ENCODE measurements at places on chromosomes 13 and 19.

DNA sequence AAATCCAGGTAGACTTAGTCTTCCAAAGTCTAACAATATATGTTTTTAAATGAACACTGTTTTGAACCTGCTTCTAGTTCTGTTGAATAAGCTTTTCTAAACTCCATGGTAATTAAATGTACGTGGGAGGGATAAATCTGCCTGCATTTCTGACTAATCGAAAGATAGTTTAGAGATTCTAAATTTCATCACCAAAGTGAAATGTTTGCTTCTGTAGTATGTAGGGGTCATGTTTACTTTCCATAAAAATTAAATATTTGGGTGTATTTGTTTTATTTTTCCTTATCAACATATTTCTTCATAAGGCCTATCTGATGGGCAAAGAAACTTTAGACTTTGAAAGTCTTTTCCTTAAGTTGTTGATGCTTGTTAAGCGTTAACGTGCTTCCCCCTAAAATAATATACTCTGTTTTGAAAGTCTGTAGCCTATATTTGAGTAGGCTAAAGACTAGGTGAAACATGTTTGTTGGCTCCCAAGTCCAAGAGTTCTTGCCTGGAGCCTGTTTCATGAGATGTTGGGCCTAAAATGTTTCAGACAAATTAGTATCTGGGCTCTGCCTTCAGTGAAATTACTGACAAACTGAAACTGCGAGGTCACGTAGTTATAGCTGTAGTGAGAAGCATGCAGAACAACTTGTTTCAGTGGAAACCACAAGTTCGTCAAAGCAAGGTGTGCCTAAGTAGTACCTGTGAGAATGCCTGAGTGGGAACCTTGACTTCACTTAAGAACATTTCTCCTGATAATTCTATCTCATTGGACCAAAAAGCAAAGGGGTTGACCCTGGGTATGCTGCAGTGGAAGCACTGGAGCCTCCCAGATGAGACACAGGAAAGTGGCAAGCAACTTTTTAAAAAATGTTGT, 126.2 kb downstream of the LMO7 start:
- no peak for DNase-seq

- no peak for DNase-seq
Observed at GRCh38 chr13:113544071-113544891, 40.3 kb upstream of the TFDP1 start.

DNA sequence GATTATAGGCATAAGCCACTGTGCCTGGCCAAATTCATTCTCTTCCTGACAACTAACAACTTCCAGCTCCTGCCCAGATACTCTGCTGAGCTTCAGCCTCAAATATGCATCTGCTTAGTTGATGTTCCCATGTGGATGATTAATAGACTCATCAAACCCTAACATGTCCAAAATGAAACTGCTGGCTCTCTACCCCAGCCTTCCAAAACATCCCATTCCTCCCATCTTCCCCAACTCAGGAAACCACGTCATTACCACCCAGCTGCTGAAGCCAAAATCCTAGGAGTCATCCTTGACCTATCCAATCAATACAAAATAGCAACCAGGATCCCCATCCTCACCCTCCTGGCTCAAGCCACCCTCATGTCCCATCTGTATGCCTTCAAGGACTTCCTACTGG, 20.9 kb downstream of the POU2F2 start:
- no peak for DNase-seq

- DNase-seq = no peak
Observed at GRCh38 chr13:110445722-110446574, 115.6 kb downstream of the RAB20 start.

- no peak for DNase-seq
Observed at GRCh38 chr13:52459668-52460067, 4.4 kb downstream of the CKAP2 start.

- DNase-seq = no peak
Observed at GRCh38 chr13:18953139-18953930, 228.3 kb downstream of the TUBA3C start.

DNA sequence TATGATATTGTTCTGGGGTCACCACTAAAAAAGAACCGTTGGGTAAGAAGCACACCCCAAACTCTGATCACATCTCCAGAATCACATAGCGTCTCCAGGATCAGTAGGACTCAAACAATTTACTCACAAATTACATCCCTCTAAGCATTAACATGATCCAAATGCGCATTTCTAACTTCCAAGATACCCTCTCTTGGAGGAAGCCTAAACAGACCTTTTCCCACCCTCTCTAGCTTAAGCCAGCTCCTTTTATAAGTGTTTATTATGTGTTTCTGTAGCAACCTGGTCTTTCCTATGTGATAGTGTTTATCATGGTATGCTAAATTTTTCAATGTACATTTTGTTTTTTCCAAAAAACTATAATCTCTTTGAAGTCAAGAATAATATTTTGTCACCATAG, 1846.5 kb downstream of the OLFM4 start:
- no peak for DNase-seq

DNA sequence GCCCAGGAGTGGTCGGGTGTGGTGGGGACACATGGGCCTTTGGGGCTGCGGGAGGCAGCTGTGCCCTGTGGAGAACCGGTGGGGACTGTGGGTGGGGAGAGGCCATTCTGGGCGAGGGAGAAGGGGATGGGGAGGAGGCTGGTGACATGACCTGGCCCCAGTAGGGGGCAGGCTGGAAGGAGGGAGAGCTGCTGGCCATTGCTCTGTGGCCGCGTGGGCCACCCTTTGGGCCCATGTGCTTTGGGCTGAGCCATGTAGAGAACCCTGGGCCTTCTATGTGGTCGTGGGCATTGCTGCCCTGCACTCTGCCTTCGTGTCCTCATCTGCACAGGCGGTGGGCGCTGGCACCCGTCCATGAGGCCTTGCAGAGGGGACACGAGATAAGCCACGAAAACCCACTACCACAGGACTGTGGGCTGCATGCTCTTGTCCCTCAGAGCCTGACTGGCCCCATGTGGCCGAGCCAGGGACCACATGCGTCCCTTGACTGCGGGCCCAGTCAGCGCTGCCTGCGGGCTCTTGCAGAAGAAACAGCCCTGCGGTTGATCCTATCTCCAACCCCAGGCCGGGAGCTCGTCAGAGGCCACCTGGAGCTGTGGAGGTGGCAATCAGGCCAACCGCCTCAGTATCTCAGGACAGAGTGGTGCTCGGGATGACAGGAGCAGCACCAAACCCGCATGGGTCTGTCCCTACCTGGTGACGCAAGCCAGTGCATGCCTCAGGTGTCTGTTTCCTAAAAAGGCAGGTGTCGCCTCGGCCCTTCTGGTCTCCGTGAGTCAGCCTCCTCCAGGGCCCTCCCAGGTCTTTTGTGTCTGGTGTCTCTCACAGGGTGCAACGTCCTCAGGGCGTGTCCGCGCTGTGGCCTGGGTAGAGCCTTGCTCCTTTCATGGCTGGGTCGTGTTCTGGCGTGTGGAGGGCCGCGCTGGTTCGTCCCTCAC, 14.3 kb downstream of the FZR1 start:
- DNase-seq = no peak

GRCh38 chr19:53865523-53865917, 2.2 kb upstream of the MYADM start:
- no peak for DNase-seq

GRCh38 chr13:110531671-110532083, 29.8 kb downstream of the RAB20 start:
- DNase-seq = no peak

GRCh38 chr13:34883396-34883795, 58.7 kb upstream of the NBEA start:
- peak; percentile 38 for DNase-seq

DNA sequence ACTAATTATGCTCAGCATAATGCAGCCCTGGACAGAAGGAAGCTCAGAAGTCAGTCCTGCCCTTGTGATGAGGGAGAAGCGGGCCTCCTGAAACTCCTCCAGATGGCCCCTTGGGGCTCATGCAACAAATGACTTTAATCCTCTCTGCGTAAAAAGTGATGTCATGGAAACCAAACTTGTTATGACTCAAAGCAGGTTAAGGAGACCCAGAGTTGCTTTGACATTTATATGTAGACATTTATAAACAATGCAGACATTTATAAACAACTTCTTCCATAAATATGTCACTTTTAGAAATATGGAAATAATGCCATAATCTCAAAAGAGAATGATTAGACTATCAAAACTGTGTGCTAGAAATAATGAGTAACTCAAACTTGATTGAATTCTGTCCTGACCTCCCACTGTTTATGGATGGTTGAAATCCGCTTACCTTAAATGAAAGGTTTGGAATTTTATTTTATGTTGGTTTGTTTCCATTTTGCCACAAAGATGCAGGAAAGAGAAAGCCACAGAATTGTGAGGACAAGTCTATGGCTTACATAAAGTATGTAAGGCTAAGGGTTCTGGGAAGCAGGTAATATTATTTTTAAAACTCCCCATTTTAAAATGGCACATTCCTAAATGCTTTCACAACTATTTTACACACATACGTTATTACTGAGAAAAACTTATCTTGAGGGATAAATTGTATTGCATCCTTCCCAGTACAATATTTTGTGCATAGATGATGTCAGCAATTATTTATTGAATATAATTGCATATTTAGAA, 73.7 kb downstream of the CYSLTR2 start:
- no peak for DNase-seq

GRCh38 chr13:92012787-92013186, 614.4 kb downstream of the GPC5 start:
- no peak for DNase-seq

DNA sequence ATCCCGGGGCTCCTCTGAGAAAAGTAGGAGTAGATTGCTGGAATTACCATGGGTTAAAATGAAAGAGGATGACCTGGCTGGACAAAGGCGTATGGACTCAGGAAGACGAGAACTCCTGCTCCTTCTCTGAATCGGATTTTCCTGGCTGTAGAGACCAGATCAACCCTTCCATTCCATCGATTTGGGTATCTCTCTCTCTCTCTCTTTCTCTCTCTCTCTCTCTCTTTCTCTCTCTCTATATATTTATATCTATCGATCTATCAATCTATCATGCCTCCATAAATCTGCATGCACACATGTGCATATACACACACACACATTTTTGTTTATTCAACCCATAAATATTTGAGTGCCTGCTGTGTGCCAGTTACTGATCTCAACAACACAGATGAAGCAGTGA, 234.9 kb downstream of the LMO7 start:
- peak; percentile 23 for DNase-seq

GRCh38 chr19:3572855-3573161, at the start of gene HMG20B:
TSS of gene HMG20B (plus strand) at chr19:3572944. CDS start at chr19:3573310, 366 bp downstream.
- no peak for DNase-seq

- no peak for DNase-seq
Observed at GRCh38 chr13:106407338-106407737, 128.1 kb downstream of the EFNB2 start.

DNA sequence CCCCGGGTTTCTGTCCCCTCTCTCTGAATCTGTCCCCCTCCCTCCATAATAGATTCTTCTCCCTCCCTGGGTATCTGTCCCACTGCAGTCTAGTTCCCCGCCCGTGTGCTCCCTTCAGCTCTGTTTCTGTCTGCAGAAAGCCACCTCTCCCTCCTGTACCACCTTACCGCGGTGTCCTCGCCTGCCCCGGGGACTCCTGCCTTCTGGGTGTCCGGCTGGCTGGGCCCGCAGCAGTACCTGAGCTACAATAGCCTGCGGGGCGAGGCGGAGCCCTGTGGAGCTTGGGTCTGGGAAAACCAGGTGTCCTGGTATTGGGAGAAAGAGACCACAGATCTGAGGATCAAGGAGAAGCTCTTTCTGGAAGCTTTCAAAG, 1.3 kb downstream of the FCGRT start:
- DNase-seq = no peak

DNA sequence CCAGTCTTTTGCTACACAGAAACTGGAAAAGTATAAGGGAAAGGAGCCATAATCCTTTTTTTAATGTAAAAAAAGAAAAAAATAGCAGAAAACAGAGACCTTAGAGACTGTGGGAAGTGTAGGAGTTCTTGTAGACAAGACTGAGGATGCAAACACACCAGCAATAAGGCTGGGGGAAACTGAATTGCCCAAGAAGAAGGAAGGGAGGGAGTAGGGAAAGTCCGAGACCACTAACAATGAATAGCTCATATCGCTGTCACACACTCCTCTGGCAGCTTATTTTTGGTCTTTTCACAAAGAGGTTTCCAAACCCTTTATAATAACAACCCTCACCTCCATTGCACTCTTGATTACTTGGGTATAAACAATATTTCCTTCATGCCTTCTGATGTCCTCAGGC, 952.0 kb downstream of the SLITRK5 start:
- no peak for DNase-seq

GRCh38 chr19:5333581-5334365, 6.8 kb downstream of the PTPRS start:
- no peak for DNase-seq

DNA sequence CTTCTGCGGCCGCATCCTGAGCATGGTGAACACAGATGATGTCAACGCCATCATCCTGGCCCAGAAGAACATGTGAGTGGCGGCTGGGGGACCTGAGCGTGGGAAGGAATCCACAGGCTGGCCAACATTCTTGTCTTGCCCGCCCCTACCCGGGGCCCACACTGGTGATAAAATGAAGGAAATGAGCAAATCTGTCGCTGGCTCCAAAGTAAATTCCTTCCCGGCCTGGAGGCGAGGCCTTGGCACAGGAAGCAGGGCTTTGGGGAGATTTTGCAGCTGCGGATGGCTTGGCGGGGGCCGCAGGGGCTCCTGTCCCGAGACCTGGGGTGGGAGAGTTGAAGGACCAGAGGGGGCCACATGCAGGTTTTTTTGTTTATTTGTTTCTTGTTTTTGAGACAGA, 4.4 kb downstream of the KXD1 start:
- DNase-seq = no peak

- no peak for DNase-seq
Observed at GRCh38 chr19:13120817-13121216, 2.8 kb downstream of the NACC1 start.

DNA sequence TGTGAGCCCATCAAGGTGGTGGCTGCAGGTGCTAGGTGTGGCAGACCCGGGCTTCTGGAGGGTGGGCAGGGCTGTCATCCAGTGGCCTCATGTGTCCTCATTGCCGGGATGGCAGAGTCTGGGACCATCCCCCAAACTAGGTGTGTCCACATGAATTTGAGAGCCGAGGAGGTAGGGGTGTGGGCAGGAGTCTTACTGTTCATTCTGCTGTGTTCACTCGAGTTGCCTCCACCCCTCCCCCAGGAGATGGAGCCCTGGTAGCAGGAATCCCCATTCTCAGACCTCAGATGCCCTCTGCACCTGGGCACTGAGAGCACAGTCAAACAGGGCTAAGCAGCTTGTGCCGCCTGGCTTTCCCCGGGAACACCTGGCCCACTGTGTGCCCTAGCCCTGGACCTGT, 22.4 kb downstream of the NAXD start:
- DNase-seq = no peak

- DNase-seq = no peak
Observed at GRCh38 chr13:45249662-45250061, 48.8 kb upstream of the KCTD4 start.

DNA sequence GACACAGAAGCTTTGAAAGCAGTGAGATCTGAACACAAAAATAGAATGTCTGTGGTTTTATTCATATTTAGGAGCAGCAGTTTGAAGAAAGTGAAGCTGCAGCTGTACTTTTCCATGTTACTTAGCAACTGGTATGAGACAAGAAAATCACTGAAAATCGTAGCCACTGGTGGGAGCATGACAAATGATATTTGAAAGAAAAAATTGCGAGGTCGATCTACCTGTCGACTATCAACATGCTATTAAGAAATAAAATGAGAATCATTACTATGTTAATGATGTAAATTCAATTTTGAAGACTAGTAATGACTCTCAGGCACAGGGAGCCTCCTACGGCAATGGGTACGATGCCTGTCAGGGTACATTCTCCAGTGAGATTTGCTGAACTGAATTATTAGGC, 436.4 kb downstream of the SLITRK5 start:
- no peak for DNase-seq
